NCI-H2081 treated with DMSO at 0.1 percent for 48 hours (cell line): ENCODE measurements at places on chromosomes 16 and 17.
A peak's percentile ranks its signal among the peaks of the same experiment; 100 is the strongest.

DNA sequence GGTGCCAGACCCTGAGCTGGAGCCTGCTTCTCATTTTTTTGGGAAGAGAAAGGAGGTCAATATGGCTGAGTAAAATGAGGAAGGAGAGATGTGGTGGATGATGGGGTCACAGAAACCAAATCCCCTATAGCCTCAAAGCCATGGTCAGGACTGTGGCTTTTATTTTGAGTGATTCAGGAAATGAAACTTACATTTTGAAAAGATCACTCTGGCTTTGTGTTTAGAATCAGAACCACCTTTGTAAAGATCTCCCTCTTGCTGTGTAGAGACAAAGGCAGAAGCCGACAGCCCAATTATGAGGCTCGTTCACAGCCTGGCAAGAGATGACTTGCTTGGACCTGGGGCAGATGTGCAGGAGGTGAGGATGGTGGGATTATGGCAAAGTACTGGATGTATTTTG, 121.6 kb upstream of the ANKFN1 start:
- DNase-seq = no peak

- DNase-seq = peak; percentile 38
Measured at GRCh38 chr17:41738077-41738800, 3.8 kb upstream of the HAP1 start.

GRCh38 chr16:21590796-21591195, 8.6 kb upstream of the METTL9 start:
- DNase-seq = no peak

DNA sequence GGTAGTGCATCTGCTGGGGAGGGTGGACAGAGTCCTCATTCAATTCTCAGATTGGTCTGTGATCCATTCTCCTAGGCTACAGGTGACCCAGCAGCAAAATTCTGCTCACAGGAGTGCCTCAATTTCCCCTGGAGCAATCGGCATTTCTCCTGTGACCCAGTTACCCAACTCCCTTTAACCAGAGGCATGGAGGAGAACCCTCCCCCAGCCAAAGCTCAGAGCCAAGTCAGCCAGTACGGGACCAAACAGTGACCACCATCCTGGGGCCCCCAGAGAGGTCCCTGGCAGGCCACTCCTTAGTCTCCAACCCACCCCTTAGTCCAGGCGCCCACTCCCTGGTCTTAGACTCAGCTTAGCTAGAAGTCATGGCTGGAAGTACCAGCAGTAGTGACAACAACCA, 75.6 kb downstream of the DYNLRB2 start:
- DNase-seq = no peak

DNA sequence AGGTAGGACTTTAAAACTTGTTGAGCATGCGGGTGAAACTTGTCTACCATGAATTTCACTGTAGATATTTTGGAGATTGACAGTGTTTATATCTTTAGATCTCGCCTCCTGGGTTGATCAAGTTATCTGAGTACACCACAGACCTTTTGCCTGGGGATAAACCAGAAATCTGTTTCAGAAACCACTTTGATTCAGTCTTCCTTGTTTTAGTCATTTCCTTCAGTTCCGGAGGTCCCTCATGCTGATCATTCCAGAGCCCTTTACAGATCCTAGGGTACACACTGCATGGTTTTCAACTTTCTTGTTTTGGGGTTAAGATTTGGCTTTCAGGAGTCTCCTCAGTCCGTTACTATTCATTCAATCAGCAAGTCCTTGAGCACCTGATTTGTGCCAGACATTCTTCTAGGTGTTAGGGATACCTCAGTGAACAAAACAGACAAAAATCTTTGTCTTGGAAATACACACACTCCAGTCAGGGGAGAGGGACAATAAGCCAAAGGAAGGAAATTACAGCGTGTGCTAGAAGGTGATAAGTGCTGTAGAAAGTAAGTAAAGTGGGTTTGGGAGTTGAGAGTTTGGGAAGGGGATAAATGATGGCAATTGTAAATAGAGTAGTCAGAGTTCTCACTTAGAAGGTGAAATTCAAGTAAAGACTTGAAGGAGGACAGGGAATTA, 12.2 kb downstream of the NOD2 start:
- DNase-seq = no peak

DNA sequence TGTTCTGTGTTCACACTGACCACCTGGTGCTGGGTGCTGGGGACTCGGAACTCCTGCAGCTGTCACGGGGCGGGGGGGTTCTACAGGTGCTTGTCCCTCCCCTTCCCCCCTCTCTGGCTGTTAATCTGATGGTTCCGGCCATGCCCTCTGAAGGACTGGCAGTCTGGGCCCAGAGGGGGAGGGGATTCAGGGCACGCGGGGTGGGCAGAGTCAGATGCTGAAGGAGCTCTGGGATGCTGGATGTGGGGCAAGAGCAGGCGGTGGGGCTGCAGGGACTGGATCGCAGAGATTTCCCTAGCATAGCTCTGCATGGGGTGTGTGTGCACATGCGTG, 5.4 kb upstream of the TBX21 start:
- DNase-seq = no peak

DNA sequence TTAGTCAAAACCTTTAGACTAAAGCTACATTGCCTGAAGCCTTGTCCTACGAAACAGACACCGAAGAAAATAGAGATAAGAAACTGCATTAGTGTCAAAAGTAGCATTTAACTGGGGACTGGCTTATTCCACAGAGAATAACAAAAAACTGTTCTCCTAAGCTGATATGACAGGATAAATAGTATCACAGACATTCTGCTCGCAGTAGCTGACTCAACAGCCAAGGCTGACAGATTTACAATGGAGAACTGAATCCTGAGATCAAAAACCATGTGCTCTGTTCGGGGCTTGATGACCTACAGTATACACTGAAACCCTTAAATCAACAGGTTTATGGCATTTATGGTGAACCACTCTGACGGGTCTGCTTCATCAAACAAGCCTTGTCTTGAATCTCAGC, 25.5 kb downstream of the ADAMTS18 start:
- DNase-seq = no peak

DNA sequence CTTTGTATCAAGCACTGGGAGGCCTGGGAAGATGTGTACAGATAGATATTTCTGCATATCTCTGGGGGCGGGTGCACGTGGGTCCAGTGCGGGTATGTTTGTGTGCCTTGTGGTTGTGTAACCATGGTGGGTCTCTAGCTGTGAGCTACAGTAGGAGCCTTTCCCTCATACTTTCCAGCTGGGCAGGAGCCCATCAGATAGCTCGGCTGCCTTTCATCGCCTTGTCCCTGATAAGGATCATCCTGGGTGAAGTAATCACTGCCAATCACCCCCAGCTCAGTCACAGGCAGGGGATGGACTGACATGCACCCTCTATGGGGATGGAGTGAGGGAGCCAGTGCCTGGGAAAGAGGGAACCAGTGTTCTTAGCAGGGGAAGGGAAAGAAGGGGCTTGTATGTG, 3.2 kb upstream of the SCRN2 start:
- DNase-seq = no peak

- no peak for DNase-seq
Measured at GRCh38 chr17:80477647-80478478, 1.5 kb upstream of the NPTX1 start.

DNA sequence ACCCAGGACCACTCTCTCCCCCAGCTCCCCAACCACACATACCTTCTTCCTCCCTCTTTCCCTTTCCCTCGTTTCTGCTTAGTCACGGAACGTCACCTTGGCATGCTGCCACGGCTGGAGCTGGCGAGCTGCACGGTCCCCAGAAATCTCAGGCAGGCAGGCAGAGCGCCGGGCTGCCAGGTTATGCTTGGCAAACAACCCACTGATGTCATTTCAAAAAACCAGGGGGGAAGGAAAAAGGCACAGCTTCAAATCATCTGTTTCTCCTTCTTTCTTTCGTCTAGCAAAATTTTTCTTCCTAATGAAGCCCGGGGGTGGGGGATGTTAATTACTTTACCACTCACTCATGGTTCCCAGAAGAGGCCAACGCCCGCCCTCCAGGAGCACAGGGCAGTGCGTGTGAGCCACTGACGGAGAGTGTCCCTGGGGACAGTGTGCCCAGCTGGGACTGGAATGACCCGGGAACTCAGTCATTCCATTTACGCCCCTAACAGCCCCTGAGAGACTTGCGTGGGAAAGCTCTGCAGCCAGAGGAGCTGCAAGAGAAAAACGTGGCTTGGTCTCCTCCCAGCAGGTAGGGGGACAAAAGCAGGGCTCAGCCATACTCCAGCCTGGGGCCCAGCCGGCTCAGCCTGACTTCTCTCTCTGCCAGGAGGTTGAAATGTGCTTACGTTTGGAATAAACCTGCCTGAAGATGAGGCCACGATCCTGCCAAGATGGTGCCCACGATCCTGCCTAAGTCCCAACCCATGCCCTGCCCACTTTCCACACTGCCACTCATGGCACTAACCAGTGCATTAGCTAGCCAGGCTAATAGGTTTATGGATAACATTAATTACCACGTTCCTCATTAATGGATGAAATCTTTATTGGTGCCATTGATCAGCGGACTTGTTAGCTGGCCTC, 198.9 kb downstream of the ZFHX3 start:
- DNase-seq = peak; percentile 19

DNA sequence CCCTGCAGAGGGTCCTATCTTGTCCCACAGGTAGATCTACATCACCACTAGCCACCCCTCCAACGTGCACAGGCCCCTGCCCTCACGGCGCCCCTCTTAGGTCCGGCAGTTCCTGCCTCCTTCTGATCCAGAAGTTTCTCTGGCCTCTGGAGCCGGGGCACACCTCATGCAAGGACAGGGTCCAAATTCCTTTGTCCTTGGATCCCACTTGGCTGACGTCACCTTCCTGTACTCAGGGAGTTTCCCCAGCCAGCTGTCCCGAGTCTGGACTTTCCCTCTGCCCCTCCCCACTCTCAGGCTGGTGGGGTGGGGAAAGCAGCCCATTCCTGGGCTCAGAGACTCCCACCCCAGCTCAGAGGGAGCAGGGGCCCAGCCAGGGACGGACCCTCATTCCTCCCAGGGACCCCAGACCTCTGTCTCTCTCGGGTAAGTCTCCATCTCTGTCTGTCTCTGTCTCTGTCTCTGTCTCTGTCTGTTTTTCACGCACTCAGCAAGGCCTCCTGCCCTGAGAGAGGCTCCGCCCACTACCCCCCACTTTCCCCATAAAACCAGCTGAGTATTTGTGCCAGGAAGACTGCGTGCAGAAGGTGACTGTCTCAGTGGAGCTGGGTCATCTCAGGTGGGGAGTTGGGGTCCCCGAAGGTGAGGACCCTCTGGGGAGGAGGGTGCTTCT, at the start of gene IL32:
IL32 (plus strand) TSS at position 572 of the 673 bp plus-strand sequence. CDS start 172 bp downstream, outside the sequence.
- no peak for DNase-seq

DNA sequence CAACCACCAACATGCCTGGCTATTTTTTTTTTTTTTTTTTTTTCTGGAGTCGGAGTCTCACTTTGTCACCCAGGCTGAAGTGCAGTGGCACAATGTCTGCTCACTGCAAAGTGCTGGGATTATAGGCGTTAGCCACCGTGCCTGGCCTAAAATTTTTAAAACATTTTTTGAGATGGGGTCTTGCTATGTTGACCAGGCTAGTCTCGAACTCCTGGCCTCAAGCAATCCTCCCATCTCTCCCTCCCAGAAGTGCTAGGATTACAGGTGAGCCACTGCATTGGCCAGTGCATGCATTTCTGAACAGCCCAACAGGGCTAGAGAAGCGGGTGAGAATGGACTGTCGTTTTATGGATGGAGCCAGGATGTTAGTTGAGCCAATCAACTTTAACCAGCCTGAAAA, 72.4 kb downstream of the ERCC4 start:
- no peak for DNase-seq

GRCh38 chr16:66039793-66040192, 326.7 kb upstream of the CDH5 start:
- DNase-seq = no peak

DNA sequence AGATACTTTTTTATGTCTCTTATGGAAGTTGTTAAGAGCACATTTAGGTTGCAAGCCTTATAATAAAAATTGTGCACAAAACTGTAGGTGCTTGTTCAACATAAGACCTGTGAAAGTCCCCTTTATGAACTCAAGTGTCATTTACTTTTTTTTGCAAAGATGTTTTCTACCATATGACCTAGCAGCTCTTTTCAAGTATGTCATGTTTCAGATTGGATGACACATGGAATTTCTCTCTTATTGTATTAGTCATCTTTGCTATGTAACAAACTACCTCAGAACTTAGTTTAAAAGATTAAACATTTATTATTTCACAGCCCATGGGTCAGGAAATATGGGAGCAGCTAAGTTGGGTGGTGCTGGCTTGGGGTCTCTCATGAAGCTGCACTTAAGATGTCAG, 57.9 kb downstream of the PHKB start:
- no peak for DNase-seq

- DNase-seq = no peak
Measured at GRCh38 chr17:41917679-41918313, 955 bp downstream of the ACLY start.

DNA sequence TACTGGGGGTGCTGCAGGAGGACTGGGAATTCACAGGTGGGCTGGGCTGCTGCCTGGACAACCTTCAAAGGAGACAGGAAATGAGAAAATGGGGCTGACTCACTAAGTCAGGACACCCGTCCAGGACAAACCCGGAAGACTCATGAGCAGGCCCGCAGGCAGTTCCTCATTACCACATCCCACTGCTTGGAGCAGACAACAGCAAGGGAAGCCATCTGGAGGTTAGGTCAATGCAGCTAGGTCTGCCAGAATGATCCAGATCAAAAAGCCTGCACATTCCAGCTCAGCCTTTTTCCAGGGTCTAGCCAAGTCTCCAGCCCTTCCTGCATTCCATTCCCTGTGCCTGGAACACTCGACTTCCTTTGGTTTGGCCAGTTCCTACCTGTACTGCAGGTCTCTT, 536.5 kb upstream of the CDH11 start:
- DNase-seq = no peak

DNA sequence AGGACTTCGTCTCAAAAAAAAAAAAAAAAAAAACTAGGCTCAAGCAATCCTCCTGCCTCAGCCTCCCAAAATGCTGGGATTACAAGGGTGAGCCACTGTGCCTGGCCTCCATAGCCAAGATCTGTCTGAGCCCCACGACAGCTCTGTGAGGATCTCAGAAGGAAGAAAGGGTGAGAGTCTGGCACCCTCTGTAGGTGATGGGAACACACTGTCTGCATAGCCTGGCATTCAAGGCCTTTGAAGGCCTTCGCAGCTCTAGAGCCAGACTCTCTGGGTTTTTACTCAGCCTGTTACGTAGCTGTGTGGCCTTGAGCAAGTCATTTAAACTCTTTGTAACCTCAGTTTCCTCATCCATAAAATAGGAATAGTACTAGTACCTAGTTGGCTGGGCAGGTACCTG, 6.3 kb upstream of the XPO6 start:
- no peak for DNase-seq

GRCh38 chr17:65678546-65678945, 117.1 kb upstream of the AXIN2 start:
- DNase-seq = no peak

DNA sequence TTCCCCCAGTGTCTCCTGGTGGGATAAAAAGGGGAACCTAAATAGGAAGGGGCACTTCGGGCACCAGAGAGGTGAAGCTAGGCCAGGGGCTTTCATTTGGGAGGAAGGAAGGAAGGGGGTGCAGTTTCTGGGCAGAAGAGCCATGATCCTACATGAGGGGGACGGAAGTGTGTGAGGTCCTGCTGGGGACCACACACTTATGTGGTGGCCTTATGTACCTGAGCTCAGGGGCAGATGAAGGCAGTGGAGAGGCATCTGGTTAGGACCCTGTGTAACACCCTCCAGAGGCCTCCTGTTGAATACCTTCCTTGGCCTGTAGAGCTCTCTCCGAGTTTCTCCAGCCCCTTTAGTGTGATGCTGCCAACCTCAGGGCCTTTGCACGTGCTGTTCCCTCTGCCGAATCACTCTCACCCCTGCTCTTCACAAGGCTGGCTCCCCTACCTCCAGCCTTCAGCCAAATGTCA, 21.2 kb downstream of the IGFBP4 start:
- DNase-seq = no peak

GRCh38 chr17:36500745-36501225, 14.3 kb downstream of the ZNHIT3 start:
- DNase-seq = no peak

GRCh38 chr17:65511316-65511715, 50.1 kb downstream of the AXIN2 start:
- no peak for DNase-seq
